Fibroblast of skin of right quadriceps (primary cell): ENCODE measurements at places on chromosomes 7 and 10.

DNA sequence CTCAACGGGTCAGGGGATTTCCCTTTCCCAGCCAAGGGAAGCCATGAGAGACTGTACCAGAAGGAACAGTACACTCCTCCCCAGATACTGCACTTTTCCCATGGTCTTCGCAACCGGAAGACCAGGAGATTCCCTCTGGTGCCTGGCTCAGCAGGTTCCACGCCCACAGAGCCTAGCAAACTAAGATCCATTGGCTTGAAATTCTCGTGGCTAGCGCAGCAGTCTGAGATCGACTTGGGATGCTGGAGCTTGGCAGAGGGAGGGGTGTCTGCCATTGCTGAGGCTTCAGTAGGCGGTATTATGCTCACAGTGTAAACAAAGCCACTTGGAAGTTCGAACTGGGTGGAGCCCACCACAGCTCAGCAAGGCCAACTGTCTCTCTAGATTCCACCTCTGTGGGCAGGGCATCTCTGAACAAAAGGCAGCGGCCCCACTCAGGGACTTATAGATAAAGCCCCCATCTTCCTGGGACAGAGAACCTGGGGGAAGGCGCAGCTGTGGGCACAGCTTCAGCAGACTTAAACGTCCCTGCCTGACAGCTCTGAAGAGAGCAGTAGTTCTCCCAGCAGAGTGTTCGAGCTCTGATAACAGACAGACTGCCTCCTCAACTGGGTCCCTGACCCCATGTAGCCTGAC is 29.6 kb downstream of the SLC16A12 start:
- no peak for DNase-seq

- DNase-seq = no peak
These were observed 21.7 kb upstream of the BTBD16 start for GRCh38 chr10:122249303-122249850.

DNA sequence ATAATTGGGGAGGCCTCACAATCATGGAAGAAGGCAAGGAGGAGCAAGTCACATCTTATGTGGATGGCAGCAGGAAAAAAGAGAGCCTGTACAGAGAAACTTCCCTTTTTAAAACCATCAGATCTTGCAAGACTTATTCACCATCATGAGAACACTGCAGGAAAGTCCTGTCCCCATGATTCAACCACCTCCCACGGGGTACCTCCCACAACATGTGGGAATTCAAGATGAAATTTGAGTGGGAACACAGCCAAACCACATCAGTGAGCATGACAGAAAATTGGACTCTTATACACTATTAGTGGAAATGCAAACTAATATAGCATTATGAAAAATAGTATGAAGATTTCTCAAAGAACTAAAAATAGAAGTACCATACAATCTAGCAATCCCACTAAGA is 271.2 kb downstream of the MAGI2 start:
- peak; percentile 88 for DNase-seq

GRCh38 chr7:155280446-155281397 is 17.0 kb upstream of the INSIG1 start:
- DNase-seq = no peak

GRCh38 chr10:113666682-113667252 is 2.9 kb upstream of the NRAP start:
- DNase-seq = peak; percentile 29

- DNase-seq = peak; percentile 69
These were observed 130.4 kb downstream of the HIBADH start for GRCh38 chr7:27532314-27532713.

DNA sequence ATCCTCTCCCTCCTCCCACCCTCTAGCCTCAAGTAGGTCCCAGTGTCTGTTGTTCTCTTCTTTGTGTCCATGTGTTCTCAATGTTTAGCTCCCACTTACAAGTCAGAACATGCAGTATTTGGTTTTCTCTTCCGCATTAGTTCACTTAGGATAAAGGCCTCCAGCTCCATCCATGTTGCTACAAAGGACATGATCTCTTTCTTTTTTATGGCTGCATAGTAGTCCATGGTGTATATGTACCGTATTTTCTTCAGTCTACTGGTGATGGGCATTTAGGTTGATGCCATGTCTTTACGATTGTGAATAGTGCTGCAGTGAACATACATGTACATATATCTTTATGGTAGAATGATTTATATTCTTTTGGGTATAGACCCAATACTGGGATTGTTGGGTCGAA is 1.6 kb upstream of the GOT1 start:
- no peak for DNase-seq

DNA sequence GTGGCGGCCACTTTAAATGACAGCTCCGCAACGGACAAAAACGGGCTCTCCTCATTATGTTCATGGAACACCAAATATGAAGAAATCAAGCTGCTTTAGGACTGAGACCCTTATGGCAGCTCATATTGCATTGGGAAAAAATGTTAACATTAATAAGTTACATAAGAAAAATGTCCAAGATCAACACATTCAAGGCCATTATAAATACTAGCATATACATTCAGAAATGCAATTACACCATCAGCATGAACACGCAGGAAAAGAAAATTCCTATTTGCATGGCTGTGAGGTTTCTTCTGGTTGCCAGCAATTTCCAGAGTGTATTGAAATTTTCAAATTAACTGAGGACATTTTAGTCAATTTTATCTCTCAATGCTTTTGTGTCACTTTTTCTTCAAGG is 374.1 kb upstream of the NRP1 start:
- peak; percentile 25 for DNase-seq

GRCh38 chr10:110241841-110242240 is 34.4 kb downstream of the MXI1 start:
- DNase-seq = no peak

DNA sequence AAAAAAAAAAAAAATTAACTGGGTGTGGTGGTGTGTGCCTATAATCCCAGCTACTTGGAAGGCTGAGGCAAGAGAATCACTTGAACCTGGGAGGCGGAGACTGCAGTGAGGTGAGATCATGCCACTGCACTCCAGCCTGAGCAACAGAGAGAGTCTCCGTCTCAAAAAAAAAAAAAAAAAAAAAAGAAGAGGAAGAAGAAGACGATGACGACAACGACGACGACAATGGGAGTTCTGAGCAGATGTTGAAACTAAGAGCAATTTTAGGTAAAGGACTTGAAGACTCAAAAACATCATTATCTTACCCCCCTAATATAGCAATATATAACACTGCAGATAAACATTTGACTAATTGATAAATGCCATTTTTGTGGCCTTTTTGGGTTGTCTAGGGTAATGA is 39.5 kb upstream of the PPP1R17 start:
- no peak for DNase-seq

DNA sequence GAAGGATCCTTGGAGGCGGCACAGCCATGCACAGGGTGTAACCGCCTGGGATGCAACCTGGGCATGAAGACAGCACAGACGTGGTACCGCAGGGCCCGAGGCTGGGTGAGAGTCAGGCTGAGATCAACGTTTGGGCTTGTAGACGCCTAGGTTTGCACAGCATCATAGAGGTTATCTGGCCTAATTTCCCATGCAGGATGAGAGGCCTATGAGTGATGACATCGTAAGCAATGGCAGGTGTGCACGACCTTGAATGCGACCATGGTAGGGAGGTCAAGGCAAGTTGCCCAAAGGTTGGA is 7.5 kb downstream of the CALML3 start:
- DNase-seq = no peak

- DNase-seq = peak; percentile 88
These were observed 73.8 kb upstream of the PRLHR start for GRCh38 chr10:118669020-118669791.

- DNase-seq = no peak
These were observed 91.4 kb upstream of the KLF6 start for GRCh38 chr10:3876350-3876962.

DNA sequence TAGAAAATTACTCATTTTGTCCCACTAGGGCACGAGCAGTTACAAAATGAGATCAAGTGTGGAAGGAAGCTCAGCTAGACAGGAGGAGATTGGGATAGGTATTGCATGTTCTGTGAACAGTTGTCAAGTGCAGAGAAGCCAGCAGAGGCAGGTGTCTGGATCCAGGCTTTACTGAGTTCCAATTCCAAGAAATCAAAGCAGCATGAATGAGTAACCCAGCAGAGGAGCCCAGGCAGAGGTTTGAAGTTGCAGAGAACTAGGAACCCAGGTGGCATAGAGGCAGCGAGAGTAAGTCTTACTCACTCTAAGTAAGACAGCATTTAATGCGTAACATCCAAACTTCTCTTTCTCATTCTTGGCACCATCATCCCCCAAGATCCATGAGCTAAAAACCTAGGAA is 11.8 kb downstream of the MRC1 start:
- DNase-seq = no peak

DNA sequence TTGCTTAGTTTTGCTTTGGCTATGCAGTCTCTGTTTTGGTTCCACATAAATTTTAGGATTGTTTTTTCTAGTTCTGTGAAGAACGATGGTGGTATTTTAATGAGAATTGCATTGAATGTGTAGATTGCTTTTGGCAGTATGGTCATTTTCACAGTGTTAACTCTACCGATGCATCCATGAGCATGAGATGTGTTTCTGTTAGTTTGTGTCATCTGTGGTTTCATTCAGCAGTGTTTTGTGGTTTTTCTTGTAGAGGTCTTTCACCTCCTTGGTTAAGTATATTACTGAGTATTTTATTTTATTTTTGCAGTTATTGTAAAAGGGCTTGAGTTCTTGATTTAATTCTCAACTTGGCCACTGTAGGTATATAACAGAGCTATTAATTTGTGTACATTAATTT is 78.2 kb upstream of the ZNF92 start:
- no peak for DNase-seq

DNA sequence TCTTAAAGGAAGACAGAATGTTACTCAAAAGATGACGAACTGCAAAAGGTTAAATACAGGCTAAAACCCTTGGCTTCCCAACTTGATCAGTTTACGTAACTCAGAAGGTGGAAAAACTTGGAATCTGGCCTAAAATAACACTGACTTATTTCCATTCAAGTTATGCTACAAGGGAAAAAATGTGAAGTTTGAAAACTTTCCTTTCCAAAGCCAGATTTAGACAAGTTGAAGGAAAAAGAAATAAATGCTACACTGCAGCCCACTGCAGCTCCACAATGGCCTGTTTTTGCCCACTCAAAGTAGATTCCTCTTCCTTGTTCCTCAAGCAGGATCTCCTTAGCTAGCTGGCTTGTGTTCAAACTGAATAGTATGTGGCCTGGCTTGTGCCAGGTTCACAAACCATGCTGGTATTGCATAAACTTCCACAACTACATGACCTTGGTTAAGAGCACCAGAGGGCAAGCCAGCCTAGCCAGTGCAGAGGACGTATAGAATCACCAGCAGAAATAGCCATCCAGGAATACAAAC is 166.2 kb downstream of the CPEB3 start:
- DNase-seq = peak; percentile 68

- no peak for DNase-seq
These were observed 66.8 kb upstream of the CHST15 start for GRCh38 chr10:124160176-124160575.

DNA sequence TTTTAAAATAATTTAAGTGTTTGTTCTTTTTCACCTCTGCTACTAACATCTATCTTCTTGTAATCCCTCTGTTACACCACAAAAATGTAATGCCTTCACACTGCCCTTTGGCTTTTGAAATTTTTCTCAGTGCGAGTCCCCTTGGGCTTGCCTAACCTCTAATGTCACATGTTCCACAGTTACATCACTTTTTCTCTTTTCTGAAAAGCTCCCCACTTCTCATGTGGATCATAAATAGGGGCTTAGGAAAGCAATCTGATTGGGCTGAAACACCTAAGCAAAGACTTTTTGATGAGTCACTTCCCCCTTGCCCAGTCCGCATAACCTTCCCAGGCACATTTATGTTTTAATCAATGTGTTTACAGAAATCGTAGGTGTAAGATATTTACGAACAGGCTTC is 288.2 kb downstream of the IPMK start:
- DNase-seq = peak; percentile 11

GRCh38 chr10:116403740-116404250 is 23.9 kb upstream of the PNLIPRP3 start:
- DNase-seq = no peak

DNA sequence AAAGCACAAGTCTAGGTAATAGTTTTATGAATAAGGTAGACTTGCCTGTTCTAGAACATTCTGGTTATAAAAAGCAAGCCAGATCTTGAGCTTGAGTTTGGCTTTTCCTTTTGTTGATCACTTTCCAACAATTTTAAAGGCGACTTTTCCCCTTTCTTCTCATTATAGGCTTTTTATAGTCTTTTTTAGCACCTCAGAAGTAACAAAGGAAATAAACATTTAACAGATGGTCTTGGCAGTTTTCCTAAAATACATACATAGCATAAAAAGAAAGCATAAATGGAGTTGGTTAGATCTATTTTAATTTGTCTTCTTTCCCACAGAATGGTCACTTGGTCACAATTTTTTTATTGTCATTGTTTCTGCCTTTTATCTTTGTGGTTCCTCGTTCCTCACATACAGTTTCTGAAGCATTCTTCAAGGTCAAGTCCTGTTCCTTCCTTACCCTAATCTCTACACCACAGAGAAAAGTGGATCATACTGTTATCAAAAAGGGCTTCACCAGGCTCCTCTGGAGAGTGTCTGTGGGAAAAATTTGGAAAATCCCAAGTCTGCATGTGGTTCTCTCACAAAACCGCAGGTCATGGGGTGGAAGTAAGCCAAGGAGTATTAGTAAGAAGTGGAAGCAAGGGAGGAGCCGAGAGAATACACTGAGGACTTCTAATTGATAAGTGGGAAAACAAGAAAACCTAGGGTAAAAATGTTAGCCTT is 31.3 kb downstream of the THNSL1 start:
- DNase-seq = peak; percentile 73

GRCh38 chr7:121344497-121344896 is 15.7 kb downstream of the WNT16 start:
- no peak for DNase-seq

- peak; percentile 31 for DNase-seq
These were observed 163.1 kb downstream of the PRKCQ start for GRCh38 chr10:6416892-6417512.

- DNase-seq = no peak
These were observed 318.0 kb upstream of the NPVF start for GRCh38 chr7:25546306-25546705.

GRCh38 chr7:148173369-148173768 is 417.2 kb upstream of the C7orf33 start:
- no peak for DNase-seq

DNA sequence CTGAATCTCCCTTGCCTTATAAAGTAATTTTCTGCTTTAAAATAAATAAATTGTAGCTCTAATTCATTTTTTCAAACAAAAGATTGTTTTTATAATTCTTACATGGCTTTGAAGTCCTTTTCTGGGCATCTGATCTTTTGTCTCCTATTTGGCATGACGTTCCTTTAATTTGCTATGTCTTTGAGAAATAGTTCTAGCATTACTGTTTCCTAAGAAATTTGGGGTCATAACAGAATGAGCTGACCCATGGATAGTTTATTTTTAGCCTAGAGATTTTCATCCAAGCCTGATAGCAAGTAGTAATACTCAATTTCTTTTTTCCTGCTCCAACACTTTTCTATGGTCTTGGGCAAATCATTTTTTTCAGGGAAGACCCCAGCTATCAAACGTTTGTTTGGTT is 31.4 kb downstream of the CCDC71L start:
- peak; percentile 43 for DNase-seq

- no peak for DNase-seq
These were observed 662 bp downstream of the POLR3A start for GRCh38 chr10:78028438-78029268.

- DNase-seq = peak; percentile 74
These were observed 6.4 kb upstream of the GPR22 start for GRCh38 chr7:107463139-107464078.

- DNase-seq = no peak
These were observed 16.6 kb downstream of the WDFY4 start for GRCh38 chr10:48701139-48701901.

GRCh38 chr10:30436191-30436611 is 2.2 kb downstream of the MAP3K8 start:
- DNase-seq = peak; percentile 71
